Vagina (tissue), 2 donors: ENCODE measurements at places on chromosomes 4 and X.

- DNase-seq: no peak
Observed at GRCh38 chrX:16785247-16786138, 773 bp upstream of the TXLNG start.

DNA sequence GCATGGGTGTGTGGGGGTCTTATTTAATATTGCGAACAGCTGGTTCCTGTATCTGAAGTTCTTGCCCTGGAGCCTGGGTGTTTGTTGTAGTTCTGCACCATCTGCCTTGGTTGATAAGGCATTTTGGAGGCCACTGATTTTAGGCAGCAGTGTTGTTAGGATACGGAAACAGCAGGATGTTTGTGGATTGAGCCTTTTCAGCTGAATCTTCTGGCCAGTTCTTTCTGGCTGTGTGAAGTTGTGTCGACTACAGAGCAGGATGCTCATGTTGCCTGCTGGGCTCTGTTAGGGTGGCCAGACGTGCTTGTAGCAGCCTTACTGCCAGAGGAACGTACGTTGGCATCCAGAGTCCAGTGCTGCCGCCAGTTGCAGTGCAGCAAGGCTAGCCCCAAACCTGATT is 134.2 kb downstream of the PTTG2 start:
- no peak for DNase-seq

- no peak for DNase-seq
Observed at GRCh38 chr4:126051689-126052424, 737.1 kb downstream of the FAT4 start.

- DNase-seq: no peak
Observed at GRCh38 chr4:26132858-26133257, 188.0 kb upstream of the RBPJ start.

DNA sequence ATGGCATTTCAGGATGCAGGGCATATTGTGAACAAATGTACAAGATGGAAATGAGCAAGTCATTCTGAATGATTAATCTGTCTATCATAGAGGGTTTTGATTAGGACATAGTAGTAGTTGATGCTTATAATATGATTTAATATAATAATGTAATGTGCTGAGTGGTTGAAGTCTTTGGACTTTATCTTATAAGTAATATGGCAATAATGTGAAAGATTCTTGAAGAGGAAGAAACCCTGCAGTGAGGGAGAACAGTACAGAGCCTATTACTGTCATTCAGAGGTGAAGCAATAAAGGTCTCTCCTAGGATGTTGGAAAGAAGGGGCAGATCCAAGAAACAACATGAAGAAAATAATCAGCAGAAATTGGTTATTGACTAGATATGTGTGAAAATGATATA is 16.6 kb downstream of the NFKB1 start:
- no peak for DNase-seq

DNA sequence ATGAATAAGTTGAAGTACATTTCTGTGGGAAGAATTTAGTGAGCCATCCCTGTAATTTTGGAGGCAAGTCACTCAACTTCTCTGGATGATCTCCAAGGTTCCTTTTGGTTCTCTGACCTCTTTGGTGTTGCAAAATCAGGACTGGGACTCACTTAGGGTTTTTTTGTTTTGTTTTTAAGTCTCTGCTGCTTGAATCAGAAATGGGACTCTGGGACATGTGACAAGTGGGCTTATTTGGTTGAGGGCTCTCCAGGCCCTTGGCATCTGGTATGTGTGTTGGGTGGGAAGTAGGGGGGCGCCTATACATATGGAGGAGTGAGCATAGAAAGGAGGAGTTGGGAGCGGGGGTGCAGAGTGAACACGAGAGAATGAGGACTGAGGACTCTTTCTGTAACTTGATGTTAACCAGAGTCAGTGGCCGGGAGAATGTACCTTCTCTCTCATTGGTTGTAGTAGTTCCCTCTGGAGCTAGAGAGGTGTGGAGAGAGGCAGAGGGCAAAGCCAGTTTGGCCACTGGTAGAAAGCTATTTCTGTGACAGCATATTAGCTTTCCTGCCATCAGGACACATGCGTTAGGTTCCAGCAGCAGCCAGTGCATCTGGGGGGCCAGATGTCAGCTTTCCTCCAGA is 1.9 kb downstream of the ARHGAP10 start:
- no peak for DNase-seq

- no peak for DNase-seq
Observed at GRCh38 chr4:88881227-88881569, 175.8 kb downstream of the FAM13A start.

- no peak for DNase-seq
Observed at GRCh38 chr4:185912779-185913178, 100.8 kb upstream of the SORBS2 start.

GRCh38 chr4:11081006-11081405 is 347.7 kb downstream of the HS3ST1 start:
- DNase-seq: no peak

DNA sequence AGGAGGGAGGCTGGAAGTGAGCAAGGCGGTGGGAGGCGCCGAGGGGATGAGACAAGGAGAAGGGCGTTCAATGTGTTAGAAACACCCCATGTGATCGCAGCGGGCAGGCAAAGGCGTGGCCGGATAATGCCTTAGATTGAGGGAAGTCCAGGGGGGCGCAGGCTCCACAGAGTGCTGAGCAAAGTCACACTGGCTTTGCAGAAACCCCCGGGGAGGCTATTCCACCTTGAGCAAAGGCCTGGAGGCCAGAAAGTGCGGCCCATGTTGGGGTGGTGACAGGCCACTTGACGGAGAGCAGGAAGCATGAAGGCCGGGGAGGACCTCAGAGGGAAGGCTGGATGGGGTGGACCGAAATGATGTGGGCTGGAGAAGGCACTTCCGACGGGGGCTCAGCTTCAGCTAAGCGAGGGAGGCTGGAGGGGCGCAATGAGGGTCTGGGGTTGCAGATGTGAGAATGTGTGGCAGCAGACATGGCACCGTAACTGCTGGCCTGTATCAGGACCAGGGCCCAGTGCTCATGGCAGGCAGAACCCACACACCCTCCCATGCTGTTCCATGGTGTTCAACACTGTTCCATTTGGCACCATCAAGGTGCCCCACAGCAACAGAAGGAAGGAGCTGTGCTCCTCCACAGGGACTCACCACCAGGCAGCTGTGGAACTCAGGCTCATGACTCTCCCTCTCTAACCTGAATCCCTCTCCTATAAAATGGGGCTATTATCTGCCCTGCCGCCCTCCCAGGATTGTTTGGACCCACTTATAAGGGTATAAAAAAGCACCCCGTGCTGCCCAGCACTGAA is 50.3 kb downstream of the HMX1 start:
- DNase-seq: peak; percentile 77

- DNase-seq: no peak
Observed at GRCh38 chr4:47690611-47691010, 147.3 kb downstream of the CORIN start.

DNA sequence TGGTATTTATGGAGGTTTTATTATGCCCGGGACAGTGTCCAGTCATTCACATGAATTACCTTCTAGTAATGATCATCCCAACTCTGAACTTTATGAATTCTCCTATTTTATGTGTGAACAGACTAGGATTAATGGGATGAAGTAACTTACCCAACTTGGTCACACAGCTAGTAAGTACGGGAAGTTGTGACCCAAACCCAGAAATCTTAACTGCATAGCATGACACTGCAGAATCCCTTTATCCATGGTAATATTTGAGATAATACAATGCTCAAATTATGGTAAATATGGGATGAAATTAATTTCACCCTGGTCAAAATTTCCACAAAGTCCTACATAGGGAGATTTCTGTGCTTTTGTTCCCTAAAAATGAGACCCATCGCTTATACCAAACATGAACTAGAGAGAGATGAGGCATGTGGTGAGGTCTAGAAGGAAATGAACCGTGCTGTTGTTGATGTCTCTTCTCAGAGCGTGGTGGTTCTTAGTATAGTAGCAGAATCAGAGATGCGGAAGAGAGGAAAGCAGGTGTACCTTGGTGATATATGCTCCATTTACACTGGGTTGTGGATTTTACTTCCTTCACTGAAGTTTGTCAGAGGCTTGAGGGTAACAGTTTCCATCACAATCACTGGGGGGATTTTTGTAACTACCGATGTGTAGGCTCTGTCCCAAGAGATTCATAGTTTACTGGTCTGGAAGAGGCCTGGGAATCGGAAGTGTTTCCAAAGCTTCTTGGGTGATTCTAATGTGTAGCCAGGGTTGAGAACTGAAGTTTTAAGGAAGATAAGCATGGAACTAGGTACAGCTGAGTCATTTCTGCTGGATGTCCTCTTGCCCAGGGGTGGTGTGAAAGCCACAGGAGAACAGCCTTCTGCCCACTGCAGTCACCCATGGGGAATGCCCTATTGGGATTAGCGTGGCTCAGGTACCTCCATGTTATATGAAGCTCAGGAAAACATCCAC is 30.2 kb upstream of the FAM9C start:
- no peak for DNase-seq

DNA sequence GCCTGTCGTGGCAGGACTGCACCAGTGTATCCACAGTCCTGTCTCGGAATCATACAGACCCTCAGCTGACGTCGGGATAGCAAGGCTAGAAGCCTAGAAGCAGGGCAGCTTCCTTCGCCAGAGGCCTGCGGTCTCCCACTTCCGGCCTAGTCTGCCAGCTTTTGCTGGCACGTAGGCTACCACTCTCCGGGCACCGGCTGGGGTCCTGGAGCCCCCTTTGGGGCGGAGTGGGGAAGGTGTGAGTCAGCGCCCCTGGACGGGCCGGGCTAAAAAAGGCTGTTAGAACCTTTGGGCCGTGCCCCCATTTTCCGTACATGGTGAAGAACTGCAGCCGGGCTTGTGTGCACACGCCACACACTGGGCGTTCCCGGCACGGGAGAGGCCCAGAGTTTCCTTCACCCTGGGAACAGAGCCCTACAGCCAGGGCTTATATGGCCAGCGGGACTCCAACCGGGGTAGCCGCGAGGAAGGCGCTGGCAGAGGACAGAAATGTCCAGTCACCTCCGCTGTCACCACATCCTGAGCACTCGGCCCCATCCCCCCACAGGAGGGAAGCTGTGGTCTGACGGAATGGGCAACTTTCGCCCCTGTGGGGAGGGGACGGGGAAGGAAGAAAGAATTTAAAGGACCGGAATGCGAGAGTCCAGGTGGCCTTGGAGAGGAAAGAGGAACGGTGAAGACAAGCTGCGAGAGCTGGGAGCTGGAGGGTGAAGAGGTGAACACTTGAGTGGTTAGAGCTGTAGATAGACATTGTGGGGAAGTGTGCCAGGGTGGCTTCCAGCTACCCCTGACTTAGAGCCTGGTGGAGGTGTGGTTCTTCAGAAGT is 4.6 kb downstream of the MAGIX start:
- no peak for DNase-seq

GRCh38 chrX:110920991-110921390 is 125.4 kb upstream of the CHRDL1 start:
- no peak for DNase-seq

GRCh38 chr4:133147921-133148689 is 989 bp upstream of the PCDH10 start:
- DNase-seq: no peak

DNA sequence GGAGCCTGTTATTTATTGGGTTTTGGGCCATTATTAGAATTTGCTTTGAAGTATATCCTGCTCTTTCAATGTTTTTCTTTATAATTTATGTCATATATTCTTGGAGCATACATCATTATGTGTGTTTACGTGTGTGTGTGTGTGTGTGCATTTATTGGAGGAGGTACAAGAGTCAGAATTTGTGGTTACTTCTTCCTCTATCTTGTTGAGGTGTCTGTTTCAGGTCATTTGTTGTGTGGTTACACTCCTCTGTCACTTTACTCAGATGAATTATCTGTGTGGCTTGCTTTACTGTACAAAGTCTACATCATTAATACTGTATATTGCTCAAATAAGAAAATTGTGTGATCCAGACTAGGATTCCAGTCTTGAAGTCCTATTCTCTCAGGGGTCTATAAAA is 1957.4 kb upstream of the TENM3 start:
- DNase-seq: no peak

DNA sequence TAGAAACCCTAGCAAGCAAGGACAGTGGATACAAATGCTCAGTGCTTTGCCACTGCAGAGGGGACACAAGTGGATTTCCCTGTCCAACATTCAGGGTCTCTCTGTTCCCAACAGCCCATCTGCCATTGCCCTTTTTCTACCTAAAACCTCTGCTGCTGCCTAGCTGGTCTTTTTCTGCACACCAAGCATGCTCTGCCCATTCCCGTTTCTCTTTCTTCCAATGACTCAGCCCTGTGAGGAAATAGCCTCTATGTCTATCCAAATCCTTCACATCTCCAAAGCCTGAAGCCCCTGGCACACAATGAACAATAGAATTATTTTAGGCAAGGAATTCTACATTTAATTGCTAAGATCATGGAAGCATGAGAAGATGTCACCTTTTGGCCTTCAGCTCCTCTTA is 5.7 kb upstream of the AMELX start:
- DNase-seq: no peak

GRCh38 chr4:79638735-79639134 is 230.7 kb upstream of the GK2 start:
- DNase-seq: no peak

DNA sequence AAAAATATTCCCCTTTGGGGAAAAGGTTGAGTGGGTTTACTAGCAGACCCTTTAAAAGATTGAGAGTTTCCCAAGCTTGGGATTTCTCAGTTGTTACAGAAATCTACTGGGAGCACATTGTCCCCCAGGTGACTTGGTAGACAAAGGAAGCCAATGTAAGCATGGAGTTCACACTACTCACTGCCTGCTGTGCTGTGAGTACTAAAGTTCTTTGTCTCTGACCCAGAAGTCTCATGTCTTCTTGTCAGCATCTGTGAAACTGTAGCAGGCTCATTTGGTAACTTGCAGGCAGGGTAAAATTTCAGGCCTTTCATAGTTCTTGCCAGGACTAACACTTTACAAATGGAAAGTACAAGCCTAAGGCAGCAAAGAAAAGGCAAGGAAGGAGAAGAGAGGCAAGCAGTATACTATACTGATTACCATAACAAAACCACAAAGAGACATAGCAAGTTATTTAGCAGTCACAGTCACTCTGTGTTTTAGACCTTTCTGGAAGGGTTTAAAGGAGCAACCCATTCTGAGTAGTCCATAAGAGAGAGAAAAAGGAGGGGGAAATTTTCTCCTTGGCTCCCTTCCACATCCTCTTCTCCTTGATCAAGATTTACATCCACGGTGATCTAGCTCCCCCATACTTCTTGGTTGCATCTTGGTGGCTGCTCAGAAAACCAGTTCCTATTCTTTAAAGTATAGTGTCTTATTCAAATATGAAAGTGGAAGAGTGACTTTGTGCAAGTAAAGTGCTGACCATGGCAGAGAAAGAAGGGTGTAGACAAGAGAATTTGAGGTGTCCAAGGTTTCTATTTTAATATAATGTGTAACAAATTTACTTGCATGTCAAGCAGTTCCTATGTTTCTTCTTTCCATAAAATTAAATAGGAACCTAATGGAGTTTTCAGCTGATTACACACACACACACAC is 160.0 kb upstream of the PDE5A start:
- no peak for DNase-seq

GRCh38 chr4:26032630-26033317 is 118.8 kb downstream of the SMIM20 start:
- no peak for DNase-seq

DNA sequence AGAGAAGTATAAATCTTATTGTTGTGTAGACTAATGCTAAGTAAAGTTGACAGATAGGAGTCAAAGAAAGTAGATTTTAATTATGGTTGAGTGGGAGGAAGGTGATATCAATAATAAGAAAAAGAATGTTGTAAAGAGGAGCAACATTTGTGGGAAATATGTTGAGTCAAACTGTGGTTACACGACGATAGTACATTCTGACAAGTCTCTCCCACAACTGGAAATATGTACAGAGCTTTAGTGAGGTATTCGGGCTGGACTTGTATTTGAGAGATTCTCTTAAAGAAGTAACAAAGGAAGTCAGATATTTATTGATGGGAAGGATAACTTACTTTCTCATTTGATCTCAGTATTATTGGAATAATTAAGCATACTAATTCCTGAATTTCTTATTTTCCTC is 525.3 kb upstream of the MAGEB2 start:
- no peak for DNase-seq

- no peak for DNase-seq
Observed at GRCh38 chr4:52266537-52267137, 215.5 kb downstream of the SPATA18 start.
